ENCODE measurements at places on chromosomes 5 and 9.

DNA sequence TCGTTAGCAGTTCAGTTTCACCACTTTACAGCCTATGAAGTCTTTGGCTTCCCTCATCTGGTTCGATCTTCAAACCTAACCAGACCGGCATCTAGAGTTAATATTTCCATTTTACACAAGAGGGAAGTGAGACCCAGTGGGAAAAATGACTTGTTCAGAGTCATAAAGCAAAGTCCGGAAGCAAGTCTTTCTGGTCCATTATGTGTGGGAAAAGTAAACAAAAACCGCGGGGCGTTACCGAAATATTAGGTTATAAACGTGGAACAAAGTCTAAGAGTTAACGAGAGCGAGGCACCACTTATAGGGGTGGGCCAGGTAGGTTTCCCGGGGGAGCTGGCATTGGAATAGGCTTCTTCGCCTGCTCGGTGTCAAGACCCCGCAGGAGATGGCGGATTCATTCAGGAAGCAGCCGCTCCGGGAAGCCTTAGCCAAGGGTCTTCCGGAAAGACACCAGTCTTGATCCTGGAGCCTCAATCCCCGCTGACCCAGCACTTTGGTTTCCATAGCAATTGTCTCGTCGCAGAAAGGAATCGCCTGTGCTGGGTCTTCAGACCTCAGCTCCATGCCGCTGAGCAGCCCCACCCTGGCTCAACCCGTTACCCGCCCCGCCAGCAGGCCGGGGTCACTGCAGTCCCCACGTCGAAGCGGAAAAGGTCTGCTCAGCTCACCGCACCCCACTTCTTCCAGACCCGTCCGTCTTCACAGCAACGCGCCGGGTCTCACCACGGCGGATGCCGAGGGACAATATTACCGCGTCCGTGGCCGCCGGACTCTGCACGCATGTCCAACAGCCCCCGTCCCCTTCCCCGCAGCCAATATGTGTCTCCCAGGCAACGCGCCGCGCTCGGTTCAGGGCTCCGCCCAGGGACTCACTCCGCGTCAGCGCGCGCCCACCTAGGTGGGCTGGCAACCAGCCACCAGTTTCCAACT lies at the start of gene C5orf52:
TSS of gene C5orf52 (plus strand) at position 872 of the 930 bp plus-strand sequence. CDS start 82 bp downstream, outside the sequence.
- DNase-seq: no peak

- DNase-seq: peak; percentile 80
Measured at GRCh38 chr5:90020575-90021538, 388.7 kb downstream of the CETN3 start.

DNA sequence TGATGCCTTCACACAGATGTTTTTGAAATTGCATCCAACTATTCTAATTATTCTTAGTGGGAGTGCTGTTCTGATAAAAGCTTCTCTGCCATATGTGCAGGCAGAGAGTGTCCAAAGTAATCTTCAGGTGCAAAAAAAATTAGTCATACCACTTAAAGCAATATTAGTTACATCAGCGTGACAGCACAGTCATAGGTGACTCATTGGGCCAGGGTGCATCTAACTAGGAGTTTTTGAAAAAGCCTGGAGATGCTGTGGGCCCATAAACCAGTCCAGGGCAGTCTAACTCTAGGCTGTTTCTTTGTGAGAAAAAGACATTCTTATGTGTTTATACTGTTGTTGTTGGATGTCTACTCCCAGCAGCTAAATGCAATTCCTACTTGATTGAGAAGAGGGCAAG lies 33.0 kb upstream of the C6 start:
- DNase-seq: peak; percentile 88

DNA sequence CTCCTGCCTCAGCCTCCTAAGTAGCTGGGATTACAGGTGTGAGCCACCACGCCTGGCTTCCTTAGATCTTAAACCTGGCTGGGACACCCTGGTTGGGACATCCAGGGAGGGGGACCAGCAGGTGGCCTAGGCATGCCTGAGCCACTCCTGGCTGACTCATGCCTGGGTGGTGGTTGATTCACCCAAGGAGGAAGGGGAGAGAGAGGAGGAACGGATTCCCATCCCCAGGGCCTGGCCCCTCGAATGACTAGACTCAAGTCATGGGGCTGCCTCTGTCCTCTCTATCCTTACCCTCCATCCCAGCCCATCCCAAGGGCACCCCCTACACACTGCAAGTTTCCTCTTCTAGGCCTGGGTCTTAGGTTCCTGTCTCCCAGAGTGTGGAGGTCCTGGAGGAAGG lies 12.7 kb downstream of the EEIG1 start:
- peak; percentile 69 for DNase-seq

DNA sequence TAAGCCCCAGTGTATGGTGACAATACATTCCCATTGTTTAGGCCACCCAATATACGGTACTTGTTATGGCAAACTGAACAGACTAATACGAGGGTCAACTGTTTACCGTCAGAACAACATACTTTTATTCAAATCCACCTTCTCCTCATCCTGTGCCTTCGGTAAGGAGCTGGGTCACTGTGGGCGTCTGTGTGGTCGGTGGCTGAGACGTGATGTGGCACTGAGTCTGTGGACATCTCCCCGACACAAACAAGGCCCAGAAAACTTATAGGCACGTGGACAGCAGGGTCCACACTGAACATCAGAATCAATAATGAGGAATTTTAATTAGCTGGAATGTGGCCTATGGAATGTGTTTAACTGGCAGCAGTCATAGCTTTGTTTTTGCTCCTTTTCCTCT lies 154.3 kb upstream of the IRX2 start:
- DNase-seq: no peak
